ENCODE measurements at places on chromosomes 12 and 14.
A peak's percentile ranks its signal among the peaks of the same experiment; 100 is the strongest.

DNA sequence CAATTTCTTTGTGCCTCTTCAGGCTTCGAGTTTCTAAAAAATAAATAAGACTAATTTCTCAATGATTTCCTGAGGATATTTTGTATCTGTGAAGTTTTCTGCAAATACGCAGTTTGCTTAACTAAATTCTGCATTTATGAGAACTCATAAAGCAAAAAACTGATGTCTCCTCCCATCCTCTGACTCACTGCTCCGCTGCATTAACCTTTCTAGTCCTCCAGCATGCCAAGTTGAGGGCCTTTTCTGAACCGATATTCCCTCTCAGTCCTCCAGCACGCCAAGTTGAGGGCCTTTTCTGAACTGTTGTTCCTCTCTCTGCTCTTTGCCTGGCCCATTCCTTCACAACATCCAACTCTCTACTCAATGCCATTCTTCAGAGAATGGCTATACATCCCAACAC is 3.2 kb downstream of the IPO8 start:
- no peak for DNase-seq

- no peak for DNase-seq
Observed at GRCh38 chr12:1935700-1936378, 17.4 kb upstream of the CACNA2D4 start.

GRCh38 chr12:5988088-5988487 is 43.0 kb upstream of the ANO2 start:
- no peak for DNase-seq

- no peak for DNase-seq
Observed at GRCh38 chr14:19941668-19942067, 11.0 kb downstream of the OR4K1 start.

GRCh38 chr14:22506778-22507351 is 82.2 kb downstream of the DAD1 start:
- DNase-seq: no peak

DNA sequence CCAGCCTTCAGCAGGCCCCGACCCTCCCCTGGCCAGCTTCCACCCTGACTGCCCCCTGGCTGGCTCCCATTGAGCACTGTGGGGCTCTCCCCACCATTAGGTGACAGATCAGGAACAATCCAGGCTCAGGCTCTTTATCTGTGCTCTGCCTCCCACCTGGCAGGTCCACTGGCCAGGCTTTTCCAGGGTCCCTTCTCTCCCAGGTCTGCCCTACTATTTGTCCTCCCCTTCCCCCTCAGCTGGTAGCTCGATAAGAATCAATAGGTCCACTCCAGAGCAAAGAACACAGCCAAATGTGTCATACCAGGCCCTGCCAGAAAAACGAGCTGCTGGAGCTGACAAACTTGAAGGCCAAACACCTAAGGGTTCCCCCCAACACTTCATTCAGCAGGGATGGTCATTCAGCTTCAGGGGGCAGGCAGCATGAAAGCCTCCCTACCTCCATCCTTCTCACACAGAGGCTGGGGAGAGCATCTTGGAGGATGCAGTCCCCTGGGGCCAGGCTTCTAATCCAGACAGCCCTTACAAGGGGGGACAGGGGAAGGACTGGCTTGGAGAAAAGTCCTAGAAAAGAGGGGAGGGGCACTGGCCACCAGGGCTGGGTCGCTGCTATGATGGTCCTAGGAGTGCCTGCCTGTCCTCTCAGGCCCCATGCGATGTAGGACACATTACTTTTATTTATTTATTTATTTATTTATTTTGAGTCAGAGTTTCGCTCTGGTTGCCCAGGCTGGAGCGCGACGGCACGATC is 1.9 kb upstream of the KRT18 start:
- DNase-seq: no peak

DNA sequence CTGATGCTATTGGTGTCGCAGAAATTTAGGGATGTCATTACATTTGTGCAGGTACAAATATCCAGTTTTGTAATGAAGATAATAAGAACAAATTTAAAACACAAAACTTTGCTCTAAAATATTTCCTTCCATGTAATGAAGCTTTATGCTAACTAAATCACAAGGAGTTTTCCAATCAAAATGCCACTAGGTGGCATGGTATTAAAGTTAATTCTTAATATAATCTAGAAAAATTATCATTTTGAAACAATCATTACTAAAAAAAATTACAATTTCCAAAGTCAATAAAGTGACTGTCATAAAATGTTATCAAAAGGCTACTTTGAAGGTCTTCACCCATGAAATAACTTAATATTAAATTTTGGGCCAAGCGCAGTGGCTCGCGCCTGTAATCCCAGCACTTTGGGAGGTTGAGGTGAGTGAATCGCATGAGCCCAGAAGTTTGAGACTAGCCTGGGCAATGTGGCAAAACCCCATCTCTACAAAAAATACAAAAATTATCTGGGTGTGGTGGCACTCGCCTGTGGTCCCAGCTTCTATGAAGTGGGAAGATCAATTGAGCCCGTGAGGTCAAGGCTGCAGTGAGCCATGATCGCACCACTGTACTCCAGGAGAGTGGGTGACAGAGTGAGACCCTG is 77.4 kb downstream of the KIF21A start:
- no peak for DNase-seq

- DNase-seq: no peak
Observed at GRCh38 chr12:79453820-79454219, 236.9 kb downstream of the PAWR start.

DNA sequence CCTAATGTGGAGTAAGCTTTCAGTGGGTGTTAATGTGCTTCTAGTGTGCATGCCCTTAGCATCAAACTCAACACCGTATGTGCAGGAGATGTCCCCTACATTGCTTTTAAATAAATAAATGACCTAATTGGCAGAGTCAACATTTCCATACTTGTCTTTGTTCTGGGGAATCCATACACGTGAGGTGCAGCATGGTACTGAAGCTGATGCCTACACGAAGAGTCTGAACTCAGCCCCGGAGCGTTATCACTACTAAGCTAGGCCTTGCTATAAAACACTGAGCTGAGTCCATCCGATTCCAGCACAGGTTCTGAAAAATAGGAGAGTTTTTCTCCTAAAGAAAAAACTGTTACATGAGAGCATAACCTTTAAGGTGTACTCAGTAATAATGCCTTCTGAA is 125.0 kb upstream of the DYRK2 start:
- DNase-seq: no peak

GRCh38 chr12:47736877-47737676 is 11.8 kb upstream of the ENDOU start:
- no peak for DNase-seq

DNA sequence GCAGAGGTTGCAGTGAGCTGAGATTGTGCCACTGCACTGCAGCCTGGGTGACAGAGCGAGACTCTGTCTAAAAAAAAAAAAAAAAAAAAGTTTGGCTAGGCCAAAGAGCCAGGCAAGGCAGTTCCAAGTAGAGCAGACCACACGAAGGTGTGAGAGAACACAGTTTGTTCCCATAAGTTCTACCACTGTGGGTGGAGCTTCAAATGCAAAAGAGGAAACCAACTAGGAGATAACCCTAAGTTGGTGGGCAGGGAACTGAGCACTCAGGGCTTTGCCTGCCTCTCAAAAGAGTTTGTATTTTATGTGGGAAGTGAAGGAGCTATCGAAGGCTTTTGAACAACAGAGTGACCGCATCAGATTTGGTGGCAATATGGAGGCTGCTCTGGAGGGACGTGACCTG is 15.1 kb downstream of the SOCS2 start:
- no peak for DNase-seq

- DNase-seq: no peak
Observed at GRCh38 chr14:74491956-74492775, 939 bp downstream of the NPC2 start.

DNA sequence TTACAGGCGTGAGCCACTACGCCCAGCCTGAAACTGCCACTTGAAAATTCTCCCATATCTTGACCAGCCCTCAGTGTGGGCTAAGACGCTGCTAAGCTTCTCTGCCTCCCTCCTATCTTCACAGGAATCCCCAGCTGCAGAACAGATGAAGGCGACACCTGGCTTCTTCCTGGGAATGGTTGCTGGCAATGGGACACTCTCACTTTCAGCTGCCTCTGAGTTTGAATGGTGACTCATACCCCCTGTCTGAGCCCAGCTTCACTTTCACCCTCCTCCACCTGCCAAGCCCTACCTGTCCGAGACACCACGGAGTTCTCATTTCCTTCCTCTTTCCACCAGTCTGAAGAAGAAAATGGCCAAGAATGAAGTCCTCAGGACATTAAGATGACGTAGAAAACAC is 18.3 kb upstream of the VASH1 start:
- no peak for DNase-seq

GRCh38 chr14:23567186-23568020 is at the start of gene AP1G2:
Gene AP1G2 (minus strand): TSS chr14:23567791. CDS start chr14:23567314, 477 bp downstream.
- peak; percentile 81 for DNase-seq

DNA sequence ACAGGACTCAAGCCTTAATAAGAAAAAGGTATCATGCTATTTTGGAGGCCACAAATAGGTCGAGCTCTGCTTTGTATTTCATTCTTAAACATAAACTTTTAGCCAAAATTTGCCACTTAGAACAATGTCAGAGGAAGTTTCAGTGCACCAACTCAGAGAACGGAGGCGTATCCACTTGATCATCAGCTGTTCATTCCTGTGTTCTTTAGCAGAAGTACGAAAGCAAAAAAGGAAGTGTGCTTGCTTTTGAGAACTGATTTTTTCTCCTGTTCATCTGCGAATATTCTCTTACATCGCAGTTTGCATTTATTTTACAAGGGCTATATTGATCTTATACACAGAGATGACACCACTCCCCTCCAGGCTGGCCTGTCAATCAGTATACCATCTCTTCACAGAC is 188.6 kb upstream of the SOX5 start:
- no peak for DNase-seq

- DNase-seq: peak; percentile 35
Observed at GRCh38 chr12:524167-524951, 64.6 kb downstream of the B4GALNT3 start.

- DNase-seq: no peak
Observed at GRCh38 chr12:3461391-3461790, 29.6 kb upstream of the PRMT8 start.

DNA sequence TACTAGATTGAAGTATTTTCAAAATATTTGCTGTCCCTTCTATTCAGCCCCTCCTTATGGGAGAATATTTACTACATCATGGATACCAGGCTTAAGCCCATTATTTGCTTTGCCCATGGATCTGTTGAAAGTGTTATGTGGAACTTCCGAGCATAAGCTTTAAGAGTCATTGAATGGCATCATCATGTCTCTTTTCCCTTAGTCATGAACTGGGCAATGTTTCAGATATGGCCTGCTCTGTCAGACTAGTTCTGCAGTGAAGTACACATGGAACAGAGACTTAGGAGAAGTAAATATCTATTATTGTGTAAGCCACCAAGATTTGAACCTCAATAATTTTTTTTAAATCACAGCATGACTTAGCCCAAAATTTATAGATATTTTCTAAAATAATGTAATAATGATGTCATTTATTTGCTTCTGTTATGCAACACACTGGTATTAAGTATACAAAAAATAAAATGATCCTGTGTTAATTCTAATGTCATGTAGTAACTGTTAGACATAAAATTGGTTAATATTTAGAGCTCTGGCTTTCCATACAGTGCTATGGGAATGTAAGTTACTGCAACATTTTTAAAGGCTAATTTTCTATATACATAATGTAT is 1097.3 kb downstream of the SLC16A7 start:
- DNase-seq: no peak

- DNase-seq: no peak
Observed at GRCh38 chr12:104578453-104578852, 121.7 kb downstream of the CHST11 start.

DNA sequence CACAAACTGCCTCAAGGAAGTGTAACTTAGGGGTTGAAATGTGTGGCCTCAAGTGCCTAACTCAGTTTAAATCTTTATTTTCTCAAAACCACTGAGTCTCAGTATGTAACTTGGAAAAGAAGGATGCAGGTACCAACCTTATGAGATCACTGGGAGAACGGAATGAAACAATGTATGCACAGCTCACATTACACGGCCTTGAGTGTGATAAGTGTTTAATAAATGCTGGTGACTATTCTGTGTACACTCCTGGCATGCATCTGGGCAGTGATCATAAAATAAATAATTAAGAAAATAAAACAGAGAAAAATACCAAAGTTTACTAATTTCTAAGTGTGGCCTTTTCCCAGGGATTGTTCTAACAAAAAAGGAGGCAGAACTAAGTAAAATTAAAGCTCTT is 974.5 kb upstream of the FLRT2 start:
- DNase-seq: no peak

GRCh38 chr14:81682134-81682533 is 148.5 kb upstream of the SEL1L start:
- no peak for DNase-seq

- no peak for DNase-seq
Observed at GRCh38 chr12:108581311-108582227, 16.3 kb downstream of the TMEM119 start.

GRCh38 chr14:94374749-94375260 is 13.6 kb downstream of the SERPINA1 start:
- DNase-seq: no peak

- no peak for DNase-seq
Observed at GRCh38 chr12:22527999-22528398, 16.3 kb downstream of the C2CD5 start.

- no peak for DNase-seq
Observed at GRCh38 chr14:91338379-91338778, 79.2 kb downstream of the CCDC88C start.

GRCh38 chr12:75672200-75672599 is 160.8 kb upstream of the KRR1 start:
- no peak for DNase-seq

- DNase-seq: no peak
Observed at GRCh38 chr12:91215940-91216454, 33.4 kb upstream of the DCN start.

DNA sequence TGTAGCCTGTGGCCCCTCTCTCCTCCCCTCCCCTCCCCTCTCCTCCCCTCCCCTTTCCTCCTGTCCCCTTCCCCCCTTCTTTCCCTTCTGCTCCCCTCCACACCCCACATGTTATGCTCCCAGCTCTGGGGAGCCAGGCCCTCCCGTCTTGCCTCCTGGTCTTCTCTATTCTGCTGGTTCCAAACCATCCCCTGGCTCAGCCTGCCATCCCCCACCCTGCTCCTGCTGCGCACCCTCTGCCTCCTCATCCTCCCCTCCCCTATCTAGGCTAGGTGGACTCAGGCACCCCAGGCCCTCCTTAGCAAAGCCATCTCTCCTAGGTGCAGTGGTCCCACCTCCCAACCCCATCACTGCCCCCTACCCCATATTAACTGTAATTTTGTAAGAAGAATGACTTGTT is 99.5 kb downstream of the CALM1 start:
- no peak for DNase-seq

DNA sequence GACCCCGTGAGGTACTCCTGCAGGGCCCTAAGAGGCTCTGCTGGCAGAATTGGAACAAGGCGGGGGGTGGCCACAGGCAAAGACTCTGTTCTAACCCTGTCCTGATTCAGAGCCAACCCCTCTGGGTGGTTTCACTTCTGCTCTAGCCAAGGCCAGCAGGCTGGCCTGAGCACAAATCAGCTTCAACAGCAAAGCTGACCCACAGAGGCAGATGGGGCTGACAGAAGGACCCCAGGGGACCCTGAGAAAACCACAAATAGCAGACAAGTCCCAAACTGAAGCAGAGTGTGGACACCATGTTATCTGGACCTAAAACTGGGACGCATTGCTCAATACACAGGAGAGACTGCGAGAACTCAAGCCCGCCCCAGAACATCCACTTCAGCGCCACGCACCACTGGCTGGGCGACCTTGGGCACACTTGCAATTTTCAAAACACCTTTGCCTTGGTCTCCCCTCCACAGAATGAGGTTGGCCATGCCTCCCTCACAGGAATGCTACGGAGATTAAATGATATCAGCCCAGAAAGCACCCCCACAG is 76.4 kb upstream of the DICER1 start:
- no peak for DNase-seq

GRCh38 chr14:101005447-101005846 is 101.9 kb upstream of the RTL1 start:
- DNase-seq: no peak

- DNase-seq: no peak
Observed at GRCh38 chr14:102646615-102647014, 54.2 kb downstream of the RCOR1 start.
